NCI-H1930 (cell line): ENCODE measurements at places on chromosomes 13 and 19.

GRCh38 chr13:108281901-108282300 is 12.4 kb downstream of the TNFSF13B start:
- no peak for DNase-seq

- peak; percentile 18 for DNase-seq
Observed at GRCh38 chr19:916645-917322, 349 bp upstream of the KISS1R start.

GRCh38 chr13:44703371-44703770 is 127.2 kb upstream of the TSC22D1 start:
- DNase-seq, result no peak

- no peak for DNase-seq
Observed at GRCh38 chr13:29815336-29815735, 35.1 kb downstream of the UBL3 start.

GRCh38 chr19:2594319-2594718 is 108.2 kb downstream of the GNG7 start:
- DNase-seq, result no peak

DNA sequence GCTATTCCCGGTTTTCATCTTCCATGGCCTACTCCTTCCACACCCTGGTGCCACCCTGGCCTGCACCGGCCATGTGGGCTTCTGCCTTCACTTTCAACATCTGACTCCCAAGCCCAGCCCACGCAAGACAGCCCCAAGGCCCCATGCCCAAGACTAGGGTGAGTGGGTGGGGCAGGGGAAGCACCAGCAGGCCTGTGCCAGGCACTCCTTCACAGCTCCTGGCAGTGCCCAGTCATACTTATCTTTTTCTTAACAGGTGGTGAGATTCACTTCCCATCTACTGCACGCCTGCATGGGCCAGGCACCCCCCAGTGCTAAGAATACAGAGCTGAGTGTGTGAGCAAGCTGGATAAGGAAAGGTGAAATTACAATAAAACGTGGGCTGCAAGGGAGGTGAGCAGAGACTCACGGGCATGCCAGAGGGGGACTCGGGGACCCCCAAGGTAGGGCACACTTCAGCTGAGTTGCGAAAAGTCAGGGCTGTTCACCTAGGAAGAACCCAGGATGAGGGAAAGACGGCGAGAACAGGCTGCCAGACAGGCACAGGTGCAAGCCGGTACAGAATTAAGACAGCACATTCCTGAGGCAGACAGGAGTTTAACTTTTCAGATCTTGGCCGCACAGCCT is 55.7 kb downstream of the COL4A1 start:
- DNase-seq, result no peak
